ENCODE measurements at places on chromosomes 11 and 22.

DNA sequence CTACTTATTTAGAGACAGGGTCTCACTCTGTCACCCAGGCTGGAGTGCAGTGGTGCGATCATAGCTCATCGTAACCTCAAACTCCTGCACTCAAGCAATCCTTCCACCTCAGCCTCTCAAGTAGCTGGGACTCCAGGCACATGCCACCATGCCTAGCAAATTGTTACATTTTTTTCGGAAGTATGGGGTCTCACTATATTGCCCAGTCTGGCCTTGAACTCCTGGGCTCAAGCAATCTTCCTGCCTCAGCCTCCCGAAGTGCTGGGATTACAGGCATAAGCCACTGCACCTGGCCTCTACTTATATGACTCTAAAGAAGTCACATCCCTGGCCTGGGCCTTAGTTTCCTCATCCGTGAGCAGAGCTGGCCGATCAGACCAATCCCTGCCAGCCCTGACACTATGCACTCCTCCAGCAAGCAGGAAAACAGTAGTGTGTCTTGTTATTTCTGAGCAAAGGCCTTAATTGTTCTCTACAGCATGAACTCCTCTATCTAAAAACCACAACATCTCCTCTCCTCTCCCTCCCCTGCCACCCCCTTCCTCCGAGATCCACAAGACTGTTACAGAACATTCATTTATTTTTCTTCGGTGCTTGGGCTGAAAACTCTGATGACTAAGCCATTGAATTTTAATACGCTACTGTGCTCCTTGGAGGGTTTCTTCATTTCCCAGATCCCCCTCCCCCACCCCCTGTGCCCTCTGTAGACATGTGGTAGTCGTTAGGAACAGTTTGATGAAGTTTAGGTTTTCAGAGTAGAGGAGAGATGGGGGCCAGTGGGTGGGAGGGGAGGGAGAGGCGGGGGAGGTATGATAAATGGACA is 91.5 kb downstream of the ABTB2 start:
- DNase-seq: peak; percentile 83

- no peak for DNase-seq
Measured at GRCh38 chr11:32081901-32082300, 9.0 kb upstream of the RCN1 start.

DNA sequence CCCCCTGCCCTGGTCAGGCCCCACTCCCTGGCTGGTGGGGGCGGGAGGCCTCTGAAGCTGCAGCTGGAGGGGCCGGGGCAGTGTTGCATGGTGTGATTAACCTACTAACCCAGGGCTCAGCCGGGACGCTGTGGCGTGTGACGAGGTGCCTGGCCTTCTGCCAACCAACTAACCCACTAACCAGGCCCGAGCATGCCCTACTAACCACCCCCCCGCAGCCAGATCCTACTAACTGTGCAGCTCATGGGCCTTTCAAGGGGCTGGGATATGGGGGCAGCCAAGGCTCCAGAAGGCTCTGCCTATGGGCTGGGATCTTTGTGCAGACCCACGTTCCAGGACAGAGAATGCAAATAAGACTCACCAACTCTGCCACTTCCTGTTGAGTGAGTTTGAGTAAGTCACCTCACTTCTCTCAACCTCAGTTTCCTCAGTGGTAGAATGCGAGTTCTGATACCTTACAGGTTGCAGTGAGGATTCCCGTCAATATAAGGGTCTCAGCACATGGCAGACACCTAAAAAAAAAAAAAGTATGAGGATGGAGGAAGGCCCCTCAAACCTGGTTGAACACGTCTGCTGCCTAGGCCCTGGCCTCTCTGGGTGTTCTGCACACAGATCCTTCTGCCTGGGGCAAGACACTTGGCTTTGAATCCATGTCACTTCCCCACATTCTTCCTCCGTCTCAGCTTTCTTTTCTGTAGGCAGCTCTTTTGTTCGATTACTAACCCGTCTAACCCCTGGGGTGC is 14.1 kb downstream of the MIAT start:
- DNase-seq: no peak

DNA sequence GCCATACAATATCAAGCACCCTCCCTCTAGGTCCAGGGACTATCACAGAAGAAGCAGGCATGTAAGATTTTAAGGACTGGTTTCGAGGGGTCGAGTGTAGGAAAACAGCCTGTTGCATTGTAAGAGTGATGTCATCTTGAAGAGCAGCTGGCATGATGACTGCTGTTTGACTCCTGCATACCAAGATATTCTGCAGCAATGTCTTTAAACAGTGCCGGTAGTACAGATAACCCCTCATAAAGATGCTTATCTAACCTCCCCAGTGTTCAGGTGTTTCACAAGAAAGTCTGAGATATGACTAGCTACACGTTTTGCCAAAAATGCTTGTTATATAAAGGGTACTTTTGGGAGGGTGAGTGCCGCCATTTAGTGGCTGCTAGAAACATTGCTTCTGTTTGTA is 12.0 kb downstream of the FAM111A start:
- no peak for DNase-seq

DNA sequence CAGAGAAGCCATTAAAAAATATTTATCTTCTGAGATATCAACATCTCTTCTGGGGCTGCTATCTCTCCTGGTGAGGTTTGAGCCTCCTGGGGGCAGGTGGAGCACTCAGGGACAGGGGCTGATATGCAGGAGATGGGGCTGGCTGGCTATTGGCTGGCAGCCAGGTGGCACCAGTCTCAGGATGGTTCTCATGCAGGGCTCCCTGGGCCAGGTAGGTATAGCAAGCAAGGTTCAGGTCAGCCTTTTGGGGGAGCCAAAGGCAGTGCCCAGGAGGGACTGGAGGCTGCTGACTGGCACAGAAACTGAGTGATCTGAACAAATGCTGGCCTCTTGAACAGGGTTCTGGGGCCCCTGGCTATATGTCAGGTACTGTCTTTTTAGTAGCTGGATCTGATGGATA is 29.7 kb upstream of the EMSY start:
- DNase-seq: no peak

DNA sequence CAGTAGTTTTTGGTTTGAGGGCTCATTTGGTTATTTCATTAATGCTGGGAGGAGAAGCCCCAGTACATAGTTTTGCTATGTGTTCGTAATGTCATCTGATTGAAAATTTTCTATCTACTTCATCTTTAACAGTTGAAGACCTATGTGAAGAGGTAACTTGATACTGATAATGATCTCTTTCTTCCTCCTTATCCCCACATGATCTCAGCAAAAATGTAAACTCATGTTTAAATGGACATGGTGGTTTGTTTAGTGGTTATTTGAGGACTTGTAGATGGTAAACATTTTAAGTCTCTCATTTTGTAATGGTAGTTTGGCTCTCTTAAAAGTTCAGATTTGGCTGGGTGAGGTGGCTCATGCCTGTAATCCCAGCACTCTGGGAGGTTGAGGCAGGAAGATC is 53.7 kb upstream of the SPTBN2 start:
- no peak for DNase-seq

- DNase-seq: no peak
Measured at GRCh38 chr11:24900960-24901549, 404.2 kb downstream of the LUZP2 start.

DNA sequence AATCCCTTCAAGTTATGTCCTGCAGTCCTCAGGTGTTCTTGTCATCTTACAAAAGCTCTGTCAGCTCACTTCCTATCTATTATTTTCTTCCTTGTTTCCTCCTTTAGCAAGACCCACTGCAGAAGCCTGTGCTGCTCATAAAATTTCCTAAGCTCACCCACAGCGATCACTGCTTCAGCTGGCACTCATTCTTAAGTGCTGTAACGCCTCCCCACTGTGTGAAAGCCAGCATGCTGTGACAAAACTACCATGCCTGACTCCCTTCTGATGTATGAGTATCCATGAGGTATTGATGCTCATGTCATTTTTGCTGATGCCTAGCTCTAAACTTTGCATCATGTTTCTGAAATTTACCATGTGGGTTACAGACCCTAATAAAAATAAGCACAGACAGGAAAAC is 41.5 kb upstream of the CNTN5 start:
- no peak for DNase-seq

- DNase-seq: no peak
Measured at GRCh38 chr11:64924910-64925284, 408 bp downstream of the PPP2R5B start.
